ENCODE measurements at places on chromosomes 2 and 18.

DNA sequence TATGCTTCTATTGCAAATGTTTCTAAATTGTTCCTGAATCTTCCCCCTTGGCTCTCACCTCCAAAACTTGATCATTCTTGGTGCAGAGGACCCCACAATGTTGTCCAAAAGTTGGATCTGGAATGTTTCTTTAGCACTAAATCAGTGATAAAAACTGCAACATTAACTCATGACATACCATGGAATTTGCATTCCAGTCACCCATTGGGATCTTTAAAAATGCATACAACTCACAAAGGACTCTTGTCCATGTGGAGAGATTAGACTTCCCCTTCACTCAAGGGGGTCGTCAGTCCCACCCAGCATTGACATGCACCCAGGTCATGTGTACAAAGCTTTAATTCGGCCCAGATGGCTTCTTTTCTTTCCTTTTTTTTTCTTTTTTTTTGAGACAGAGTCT, 169.3 kb downstream of the SETBP1 start:
- DNase-seq = no peak

DNA sequence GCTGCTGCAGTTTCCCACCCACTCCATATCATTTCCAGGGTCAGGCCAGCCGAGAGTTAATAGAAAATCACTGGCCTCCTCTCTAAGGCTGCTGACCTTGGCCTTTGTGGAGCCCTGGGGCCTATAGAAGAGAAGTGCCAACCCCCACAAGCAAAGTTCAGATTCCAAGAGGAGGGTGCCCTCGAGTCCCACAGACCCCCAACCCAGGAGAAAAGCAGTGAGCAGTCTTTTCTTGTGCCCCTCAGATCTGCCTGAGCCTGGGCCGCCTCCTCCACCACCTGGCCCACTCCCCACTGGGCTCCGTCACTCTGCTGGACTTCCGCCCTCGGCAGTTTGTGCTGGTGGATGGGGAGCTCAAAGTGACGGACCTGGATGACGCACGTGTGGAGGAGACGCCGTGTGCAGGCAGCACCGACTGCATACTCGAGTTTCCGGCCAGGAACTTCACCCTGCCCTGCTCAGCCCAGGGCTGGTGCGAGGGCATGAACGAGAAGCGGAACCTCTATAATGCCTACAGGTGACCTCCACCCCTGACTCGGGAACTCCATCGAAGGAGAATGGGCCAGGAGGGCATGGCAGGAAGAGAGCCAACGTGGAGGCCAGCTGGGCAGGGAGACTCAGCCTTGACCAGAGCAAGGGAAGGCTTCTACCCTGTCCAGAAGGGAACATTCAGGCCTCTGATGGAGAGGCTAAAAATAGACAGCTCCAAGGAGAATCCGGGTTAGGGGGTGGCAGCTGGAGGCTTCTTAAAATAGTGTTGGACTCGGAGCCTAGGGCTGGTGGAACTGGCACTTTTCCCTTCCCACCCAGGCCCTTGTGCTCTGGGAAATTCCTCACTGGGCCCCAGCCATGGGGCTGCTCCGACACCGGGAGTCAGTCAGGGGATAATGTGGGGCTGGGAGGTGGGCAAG, 6.2 kb downstream of the PKDCC start:
- DNase-seq = no peak

GRCh38 chr2:174535757-174536703, 49.2 kb upstream of the GPR155 start:
- no peak for DNase-seq

- DNase-seq = no peak
Measured at GRCh38 chr2:201275069-201275468, 14.7 kb downstream of the CASP8 start.

DNA sequence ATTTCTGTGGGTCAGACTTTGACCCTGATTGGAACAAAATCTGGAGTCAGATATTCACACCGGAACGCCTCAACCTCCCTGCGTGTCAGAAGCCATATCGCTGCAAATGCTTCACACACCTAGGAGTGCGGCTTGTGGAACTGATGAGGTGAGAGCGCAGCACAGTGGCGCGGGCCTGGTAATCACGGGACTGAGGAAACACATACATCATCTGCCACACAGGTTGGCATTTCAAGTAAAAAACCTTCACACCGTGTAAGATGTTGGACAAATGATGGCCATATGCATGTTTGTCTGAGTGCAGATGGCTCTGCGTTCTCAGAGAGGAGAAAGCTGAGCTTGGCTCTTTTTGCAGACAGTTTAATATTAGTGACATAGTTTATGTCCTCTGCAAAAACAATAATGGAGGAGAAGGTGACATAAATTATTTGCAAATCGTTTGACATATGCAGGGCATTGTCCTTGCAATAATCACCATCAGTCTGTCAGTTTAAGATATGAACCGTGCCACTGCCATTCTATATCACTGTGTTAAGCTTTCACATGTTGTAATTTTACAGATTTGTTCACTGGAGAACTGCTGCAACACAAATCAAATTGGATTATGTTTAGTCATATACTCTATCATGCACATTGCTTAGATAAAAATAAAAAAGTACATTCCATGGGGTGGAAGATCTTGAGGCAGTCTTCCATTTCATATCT, 101.4 kb downstream of the MTX2 start:
- no peak for DNase-seq

GRCh38 chr2:83282043-83282795, 1176.9 kb downstream of the SUCLG1 start:
- DNase-seq = no peak

DNA sequence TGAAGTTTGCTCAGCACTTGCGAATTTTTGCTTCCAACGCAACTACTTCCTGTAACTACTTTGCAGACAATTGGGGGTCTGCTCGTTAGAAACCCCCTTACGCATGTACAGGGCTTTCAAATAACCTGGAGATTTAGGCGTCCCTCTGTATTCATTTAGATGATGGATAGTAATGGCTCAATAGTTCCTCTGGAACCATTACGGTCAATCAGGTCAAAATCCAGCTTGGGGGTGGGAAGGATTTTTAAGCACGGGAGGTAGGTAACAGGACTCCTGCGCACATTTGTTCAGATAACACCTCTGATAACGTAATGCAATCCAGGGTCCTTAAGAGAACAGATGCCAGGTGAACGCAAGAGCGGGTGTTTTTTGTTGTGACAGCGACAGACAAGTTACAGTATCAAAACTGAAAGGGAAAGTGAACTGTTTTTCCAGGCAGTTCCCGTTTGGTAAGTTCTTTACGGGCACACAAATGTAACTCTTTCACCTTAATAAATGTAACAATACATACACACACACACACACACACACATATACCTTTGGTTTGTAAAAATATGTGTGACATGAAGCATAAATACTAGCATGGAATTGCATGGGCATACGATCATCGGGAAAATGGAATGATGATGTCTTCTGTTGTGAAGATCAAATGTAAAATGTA, 3.8 kb upstream of the OSR1 start:
- DNase-seq = peak; percentile 46

- no peak for DNase-seq
Measured at GRCh38 chr2:24459224-24460161, 31.6 kb upstream of the NCOA1 start.

GRCh38 chr18:76656925-76657827, 162.1 kb upstream of the ZNF516 start:
- DNase-seq = peak; percentile 26

- peak; percentile 46 for DNase-seq
Measured at GRCh38 chr2:169528271-169528701, 18.8 kb downstream of the KLHL41 start.
